H9 (cell line): ENCODE measurements at places on chromosomes 3 and 15. TPM values are rescaled to one million over a fixed set of nuclear protein-coding genes. Genes with fewer than 3 reads are reported as not detected.

DNA sequence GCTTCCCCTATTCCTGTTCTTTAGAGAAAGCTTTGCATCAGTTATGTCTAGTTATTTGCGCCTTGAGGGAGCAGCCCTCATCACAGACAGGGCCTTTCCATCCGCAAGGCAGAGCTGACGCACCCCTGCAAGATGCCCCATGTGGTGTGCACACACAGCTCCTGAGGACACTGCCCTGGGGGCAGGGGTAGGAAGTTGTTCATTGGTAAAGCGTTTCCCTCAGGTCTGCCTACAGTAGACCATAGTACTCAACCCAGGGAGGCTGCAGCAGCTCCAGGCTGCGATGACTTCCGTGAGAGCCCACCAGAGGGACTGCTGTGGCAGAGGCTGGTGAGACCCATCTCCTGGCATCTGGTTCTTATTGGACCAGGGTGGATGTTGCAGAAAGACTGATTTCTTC is 55.1 kb upstream of the PLXNA1 start:
- H3K27me3 ChIP-seq: no peaks in the 10 kb centered on the region
- no peak for DNase-seq
- H3K4me1 ChIP-seq: no peaks in the 10 kb centered on the region
- no peak overlapping the region for H3K27ac ChIP-seq
- H3K36me3 ChIP-seq: no peaks in the 10 kb centered on the region

GRCh38 chr3:40768536-40768935 is 243.8 kb downstream of the ZNF621 start:
- H3K4me3 ChIP-seq: no peak overlapping the region
- H3K4me1 ChIP-seq: no peaks in the 10 kb centered on the region
- DNase-seq: no peak
- no peaks in the 10 kb centered on the region for H3K36me3 ChIP-seq

- peak within 1 kb of the TSS; percentile 98 for H3K4me3 ChIP-seq
- H3K4me1 ChIP-seq: no peaks in the 10 kb centered on the region
- H3K27ac ChIP-seq: no peak within 1 kb of the TSS
Observed at GRCh38 chr15:49620658-49621368, at the start of the genes DTWD1 and FAM227B. Gene DTWD1 (plus strand): TSS chr15:49621048. CDS start chr15:49625168, 4,120 bp downstream. Gene FAM227B (minus strand): TSS chr15:49620818. CDS start chr15:49615171, 5,647 bp downstream.

GRCh38 chr3:65837604-65838003 is 201.1 kb downstream of the MAGI1 start:
- DNase-seq: no peak
- H3K36me3 ChIP-seq: no peaks in the 10 kb centered on the region

- H3K4me1 ChIP-seq: peaks cover 3% of the 10 kb centered on the region; the same call in 1 of the 2 replicates
- DNase-seq: peak; percentile 69
- peak overlapping the region; percentile 43 for H3K27ac ChIP-seq
- peaks cover 34% of the 10 kb centered on the region for H3K36me3 ChIP-seq
- peak overlapping the region; percentile 97 for H3K4me3 ChIP-seq
- peaks cover 4% of the 10 kb centered on the region; the same call in 1 of the 2 replicates for H3K27me3 ChIP-seq
Observed at GRCh38 chr15:75648156-75649000, 666 bp downstream of the SNX33 start.

- no peak overlapping the region for H3K4me3 ChIP-seq
- H3K4me1 ChIP-seq: no peaks in the 10 kb centered on the region
- H3K27ac ChIP-seq: no peak overlapping the region
- no peaks in the 10 kb centered on the region for H3K27me3 ChIP-seq
Observed at GRCh38 chr3:95123104-95123503, 1060.2 kb downstream of the NSUN3 start.

DNA sequence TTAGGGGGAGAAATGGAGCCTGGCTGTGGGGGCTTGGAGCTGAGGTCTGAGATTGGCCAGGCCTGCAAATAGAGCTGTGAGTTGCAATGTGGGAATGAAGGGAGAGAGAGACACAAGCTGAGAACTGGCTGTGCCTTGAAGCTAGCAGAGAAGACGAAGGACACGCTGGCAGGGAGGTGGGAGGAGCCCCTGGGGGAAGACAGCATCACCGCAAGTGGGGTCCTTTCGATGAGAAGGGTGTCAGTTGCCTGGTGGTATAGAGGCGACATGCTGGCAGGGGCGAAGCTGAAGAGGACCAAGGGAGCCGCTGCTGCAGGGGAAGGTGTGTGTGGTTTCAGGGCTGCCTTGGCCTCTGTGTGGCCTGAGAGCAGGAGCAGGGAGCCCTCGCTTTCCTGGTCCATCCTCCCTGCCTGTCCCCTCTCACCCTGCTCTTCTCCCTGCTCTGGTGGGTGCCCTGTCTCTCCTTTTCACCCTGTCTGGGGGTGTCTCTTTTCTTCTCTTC is 5.5 kb downstream of the RHCG start:
- peaks cover 4% of the 10 kb centered on the region for H3K27me3 ChIP-seq
- H3K4me1 ChIP-seq: no peaks in the 10 kb centered on the region
- H3K27ac ChIP-seq: no peak overlapping the region

Gene AHSG
- 0.13 TPM in 1 of 2 replicates, not detected in the other for total RNA-seq
